ENCODE measurements at places on chromosomes 2 and 18. TPM values are rescaled to one million over a fixed set of nuclear protein-coding genes. Genes with fewer than 3 reads are reported as not detected.

The FBXO15 gene
- total RNA-seq: not detected

The CREG2 gene
- not detected for total RNA-seq

The C2orf72 gene
- 27.9 TPM for total RNA-seq

The FOXI3 gene
- not detected for total RNA-seq

The CHRND gene
- not detected for total RNA-seq

The LIMS1 gene
- total RNA-seq: 68.3 TPM

The CABYR gene
- 0.41 TPM for total RNA-seq

The PTGR3 gene
- 2.0 TPM for total RNA-seq

The DSG2 gene
- total RNA-seq: not detected
